ENCODE measurements at places on chromosomes 7 and 10.

- DNase-seq, result no peak
These were observed at the start of gene NPC1L1 for GRCh38 chr7:44541028-44541869. TSS of gene NPC1L1 (minus strand) at chr7:44541330. CDS start at chr7:44541259, 71 bp downstream.

DNA sequence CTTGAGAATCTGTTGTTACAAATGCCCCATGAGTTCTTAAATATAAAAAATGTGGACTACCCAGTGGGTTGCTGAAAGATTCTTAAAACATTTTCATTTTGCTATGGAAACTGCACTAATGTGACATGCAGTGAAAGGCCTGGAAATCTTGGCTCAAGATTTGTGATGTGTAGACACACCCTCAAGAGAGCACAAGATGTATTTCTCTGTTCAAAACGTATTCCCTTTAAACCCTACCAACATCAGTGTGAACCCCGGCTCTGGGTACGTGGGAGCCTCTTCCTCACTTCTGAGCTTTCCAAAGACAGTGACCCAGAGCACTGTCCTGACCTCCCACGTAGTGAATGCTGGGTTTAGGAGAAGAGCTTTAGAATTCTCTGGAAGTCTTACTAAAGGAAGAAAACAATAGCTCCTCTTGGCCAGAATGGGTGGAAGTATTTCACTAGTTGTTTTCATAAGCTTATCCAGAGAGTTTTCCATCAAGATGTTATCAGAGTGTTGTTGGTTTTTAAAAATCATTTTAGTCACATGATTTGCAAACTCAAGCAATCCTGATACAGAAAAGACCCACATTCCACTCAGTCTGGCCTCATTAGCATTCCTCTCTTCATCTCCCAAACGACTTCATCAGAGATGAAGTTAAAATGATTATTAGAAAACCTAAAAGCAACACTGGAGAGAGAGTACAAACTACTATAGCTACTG lies 81.5 kb upstream of the AFAP1L2 start:
- DNase-seq, result no peak

DNA sequence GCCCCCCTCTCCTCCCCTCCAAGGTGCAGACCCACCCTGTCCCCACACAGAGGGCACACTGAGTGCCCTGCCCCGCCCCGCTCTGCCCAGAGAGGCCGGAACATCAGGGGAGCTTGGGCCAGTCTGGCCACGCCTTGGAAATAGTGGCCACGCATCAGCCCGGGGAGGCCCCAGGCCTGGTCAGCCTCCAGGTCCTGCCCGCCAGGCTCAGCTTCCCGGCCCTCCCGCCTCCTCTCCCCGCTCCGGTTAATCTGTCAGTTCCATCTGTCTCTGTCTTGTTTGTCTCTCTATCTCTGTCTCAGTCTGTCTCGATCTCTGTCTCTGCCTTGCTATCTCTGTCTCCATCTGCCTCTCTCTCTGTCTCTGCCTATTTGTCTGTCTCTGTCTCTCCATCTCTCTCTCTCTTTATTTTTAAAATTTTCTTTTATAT lies 28.9 kb upstream of the TNRC18 start:
- DNase-seq, result no peak

DNA sequence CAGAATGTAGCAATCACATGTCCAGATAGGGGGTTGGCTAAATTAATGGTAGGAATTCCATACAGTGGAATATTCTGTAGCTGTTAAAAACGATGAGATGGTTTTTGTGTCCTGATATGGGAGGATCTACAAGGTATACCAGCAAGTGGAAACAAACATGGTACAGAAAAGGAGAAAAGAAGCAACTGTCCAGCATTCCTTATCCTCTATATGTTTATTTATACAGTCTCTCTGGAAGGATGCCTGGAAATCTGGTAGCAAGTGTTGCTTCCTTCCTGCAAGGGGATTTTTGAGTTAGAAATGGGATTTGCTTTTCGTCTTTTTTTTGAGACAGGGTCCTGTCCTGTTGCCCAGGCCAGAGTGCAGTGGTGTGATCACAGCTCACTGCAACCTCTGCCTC lies 19.3 kb downstream of the IL15RA start:
- DNase-seq, result no peak

GRCh38 chr10:75910032-75910431 lies 478.6 kb downstream of the LRMDA start:
- DNase-seq, result peak; percentile 34

DNA sequence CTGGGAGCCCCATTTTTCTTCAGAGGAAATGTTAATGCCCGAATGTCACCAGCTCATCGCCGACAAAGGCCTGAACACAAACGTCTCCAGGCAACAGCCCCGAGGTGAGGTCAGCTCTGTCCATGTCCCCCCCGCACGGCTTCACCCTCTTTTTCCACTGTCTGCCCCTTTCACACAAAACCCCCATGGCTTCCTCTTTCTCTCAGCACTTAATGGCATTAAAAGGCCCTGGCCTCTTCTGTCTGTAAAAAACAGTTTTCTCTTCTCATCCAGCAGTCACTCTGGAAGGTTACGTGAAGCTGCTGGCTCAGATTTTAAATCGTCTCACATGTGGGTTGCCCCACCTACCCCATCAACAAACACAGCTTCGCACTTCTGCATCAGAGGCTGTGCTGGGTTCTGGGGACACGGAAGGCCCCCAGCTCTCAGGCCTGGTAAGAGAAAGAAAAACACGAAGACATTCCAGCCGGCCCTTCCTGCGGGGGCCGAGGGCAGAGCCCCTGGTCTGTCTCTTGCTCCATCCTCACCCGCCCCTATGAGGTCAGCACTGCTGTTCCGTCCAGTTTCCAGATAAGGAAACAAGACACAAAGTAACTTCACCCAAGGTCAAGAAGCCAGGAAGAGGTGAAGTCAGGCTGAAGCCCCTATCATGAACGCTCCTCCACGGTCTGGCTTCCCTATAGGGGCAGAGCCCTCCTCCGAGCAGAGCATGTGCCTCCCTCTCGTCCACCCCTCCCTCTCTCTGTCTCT lies 91.1 kb upstream of the PDGFA start:
- no peak for DNase-seq

DNA sequence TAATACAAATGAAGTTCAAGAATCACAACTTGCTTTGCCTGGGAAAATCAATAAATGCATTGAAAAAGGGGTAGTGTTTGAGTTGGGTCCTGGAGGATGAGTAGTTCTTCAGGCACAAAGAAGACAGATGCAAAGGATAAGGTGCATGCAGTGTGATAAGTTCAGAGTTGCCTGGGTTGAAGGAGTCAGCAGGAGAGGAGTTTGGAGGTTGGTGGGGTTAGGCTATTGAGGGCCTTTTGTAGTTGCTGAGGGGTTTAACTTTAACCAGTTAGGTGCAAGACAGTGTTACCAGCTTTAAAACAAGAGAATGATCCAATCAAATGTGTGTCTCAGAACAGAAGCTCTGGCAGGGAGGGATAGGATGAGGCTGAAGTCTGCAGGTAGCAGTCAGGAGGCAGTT lies 44.3 kb upstream of the GLCCI1 start:
- no peak for DNase-seq

GRCh38 chr10:60937784-60938654 lies 6.0 kb downstream of the RHOBTB1 start:
- no peak for DNase-seq

DNA sequence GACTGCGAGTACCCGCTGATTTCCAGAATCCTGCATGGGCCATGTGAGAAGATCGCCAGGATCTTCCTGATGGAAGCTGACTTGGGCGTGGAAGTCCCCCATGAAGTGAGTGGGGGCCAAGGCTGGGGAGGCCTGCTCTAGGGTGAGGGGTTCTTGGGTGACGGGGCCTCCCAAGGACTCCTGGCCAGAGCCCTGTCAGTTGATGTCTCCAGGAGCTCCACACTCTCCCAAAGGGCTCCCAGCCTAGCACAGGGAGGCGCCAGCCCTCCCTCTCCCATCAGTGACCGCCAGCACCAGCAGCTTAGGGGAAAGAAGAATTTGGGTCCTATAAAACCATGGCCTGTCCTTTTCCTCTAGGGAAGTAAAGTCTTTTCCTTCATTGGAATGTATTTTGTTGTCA lies 9.8 kb upstream of the ZNF22 start:
- DNase-seq, result no peak
